ENCODE measurements at places on chromosomes 5 and 9. TPM values are rescaled to one million over a fixed set of nuclear protein-coding genes. Genes with fewer than 3 reads are reported as not detected.

CDKN2B gene
- 1.8 TPM for total RNA-seq

GDA gene
- 2.0 TPM for total RNA-seq

DNA sequence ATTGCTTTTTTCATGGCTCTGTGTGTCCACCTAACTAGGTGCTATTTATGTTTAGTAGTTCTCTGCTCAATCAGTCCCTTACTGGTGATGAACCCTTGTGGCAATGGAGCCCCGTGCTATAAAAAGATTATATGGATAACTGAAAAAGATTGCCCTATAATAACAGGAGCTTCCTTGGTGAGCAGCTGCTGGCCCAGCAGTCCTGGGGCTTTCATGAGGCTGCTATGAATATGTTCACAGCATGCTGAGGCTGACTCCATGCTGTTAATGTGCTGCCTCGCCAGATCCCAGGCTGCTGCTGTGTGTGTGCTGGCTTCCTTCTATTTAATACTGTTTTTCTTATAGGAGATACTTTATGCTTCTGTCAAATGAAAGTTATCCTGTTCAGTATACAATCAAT lies 357.5 kb downstream of the TAF11L14 start:
- no peak for DNase-seq

GRCh38 chr9:108271236-108271635 lies 584.5 kb downstream of the ACTL7B start:
- DNase-seq = no peak

Data from left ventricle myocardium superior (tissue), 1 donor.